ENCODE measurements at places on chromosomes 2 and 18.

- DNase-seq: no peak
Observed at GRCh38 chr2:149062531-149062930, 24.0 kb downstream of the LYPD6B start.

DNA sequence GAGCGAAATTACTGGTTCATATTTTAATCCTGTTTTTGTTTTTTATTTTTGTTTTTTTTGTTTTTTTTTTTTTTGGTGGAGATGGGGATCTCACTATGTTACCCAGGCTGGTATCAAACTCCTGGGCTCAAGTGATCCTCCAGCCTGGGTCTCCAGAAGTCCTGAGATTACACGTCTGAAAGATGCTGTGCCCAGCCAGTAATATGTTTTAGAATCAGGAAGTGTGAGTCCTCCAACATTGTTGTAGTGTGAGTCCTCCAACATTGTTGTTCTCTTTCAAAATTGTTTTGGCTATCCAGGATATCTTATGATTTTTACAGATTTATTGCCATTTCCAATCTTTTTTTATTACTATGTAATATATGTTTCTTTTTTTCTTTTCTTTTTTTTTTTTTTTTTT lies 23.1 kb downstream of the TPRKB start:
- no peak for DNase-seq

- no peak for DNase-seq
Observed at GRCh38 chr18:32460171-32460731, 10.4 kb downstream of the GAREM1 start.

DNA sequence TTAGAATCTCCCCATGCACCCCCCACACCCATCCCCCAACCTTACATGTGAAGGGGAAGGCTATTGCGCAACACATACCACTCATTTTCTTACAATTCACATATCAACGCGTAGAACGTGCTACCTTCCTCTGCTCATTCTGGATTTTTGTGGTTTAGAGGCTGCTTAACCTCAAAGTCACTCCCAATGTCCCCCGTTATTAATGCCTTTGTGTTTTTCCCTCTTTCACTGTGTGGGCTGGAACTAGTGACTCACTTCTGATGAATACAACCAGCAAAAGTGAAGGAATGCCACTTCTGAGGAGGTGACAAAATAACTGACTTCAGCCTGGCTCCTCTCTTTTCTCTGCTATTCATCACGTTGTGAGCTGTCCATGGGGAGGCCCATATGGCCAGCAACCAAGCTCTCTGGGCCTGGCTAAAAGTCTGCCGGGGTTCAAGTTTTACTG lies 342.5 kb upstream of the NXPH2 start:
- DNase-seq: no peak

- DNase-seq: peak; percentile 79
Observed at GRCh38 chr2:64859312-64860212, 129.6 kb upstream of the SLC1A4 start.

DNA sequence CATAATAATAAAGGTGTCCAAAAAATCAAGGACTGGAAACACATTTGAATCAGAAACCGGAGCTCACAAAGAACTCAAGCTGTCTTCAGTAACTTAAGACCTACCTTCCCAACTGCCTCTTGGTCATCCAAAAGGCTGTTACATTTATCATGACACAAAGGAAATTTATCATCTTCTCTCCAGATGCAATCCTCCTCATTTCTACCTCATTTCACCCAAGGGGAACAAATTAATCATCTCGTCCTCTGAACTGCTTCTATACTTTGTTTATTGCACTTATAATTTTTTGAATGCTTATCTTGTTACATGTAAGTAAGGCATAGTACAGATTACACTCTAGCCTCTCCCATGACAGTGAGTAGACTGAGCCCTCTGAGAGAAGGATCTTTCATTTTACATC lies 105.1 kb upstream of the RGPD4 start:
- DNase-seq: no peak

- DNase-seq: peak; percentile 5
Observed at GRCh38 chr2:50401772-50402653, 629.9 kb downstream of the NRXN1 start.

DNA sequence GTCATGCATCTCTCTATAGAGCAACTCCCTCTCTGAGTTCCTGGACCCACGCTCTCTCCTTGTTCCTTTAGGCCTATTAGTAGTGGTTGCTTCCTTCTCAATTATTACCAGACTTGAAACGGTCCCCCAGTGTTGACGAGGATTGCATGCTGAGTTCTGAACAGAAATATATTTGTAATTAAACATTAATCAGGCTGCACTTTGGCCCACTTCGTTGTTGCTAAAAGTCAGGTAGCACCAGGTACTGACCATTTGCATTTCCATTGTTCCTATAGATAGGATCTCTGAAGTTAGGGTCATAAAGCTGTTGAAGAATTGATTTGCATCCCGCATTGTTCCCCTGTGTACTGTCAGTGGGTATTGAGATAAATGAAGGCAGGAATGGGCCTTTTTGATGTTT lies 36.9 kb upstream of the TTR start:
- no peak for DNase-seq

- no peak for DNase-seq
Observed at GRCh38 chr18:26778054-26778393, 87.5 kb downstream of the AQP4 start.

DNA sequence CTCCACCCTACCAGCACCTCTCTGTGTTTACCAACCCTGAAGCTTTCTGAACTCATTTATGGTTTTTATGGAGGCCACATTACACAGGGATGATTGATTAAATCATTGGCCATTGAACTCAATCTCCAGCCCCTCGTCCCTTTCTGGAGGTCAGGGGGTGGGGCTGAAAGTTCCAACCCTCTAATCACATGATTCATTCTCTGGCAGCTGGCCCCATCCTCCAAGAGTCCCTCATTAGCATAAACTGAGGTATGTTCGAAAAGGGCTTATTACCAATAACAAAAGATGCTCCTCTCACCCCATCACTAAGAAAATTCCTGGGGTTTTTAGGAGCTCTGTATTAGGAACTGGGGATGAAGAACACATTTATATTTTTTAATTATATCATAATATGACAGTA lies 92.3 kb downstream of the DIS3L2 start:
- DNase-seq: no peak

DNA sequence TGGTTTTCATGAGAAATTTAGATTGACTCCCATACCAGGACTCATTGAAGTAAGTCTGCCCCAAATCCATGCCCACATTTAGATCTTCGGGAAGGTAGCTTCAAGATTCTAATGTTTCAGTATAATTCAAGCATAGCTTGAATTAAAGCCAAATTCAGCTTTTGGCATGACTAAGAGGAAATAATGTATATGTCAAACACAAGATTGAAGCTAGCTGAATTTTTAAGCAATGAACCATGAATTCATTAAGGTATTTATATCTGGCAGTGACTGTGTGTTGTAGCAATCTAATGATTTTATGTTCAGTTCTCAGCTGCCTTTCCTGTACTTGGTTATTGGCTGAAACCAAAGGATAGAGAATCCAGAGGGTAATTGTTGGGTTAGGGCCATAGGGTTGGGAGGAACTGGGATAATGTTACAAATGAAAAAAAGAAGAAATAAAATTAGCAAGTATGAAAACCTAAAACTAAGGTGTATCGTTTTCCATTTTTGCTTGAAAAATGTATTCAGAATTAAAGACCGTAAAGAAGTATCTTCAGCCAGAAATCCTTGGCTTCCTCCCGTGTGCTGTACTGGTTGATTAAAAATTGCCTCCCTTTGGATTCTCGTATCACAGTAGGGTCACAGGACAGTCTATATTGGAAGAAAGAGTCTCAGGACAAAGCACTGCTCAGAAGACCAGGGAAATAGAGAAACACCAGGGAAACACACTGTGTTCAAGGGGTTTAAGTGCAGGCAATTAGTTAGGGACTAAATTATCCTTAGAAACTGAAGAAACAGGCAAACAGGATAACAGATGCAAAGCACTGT lies 119.0 kb upstream of the FN1 start:
- no peak for DNase-seq

- DNase-seq: no peak
Observed at GRCh38 chr18:2917259-2918047, 70.6 kb downstream of the EMILIN2 start.

- no peak for DNase-seq
Observed at GRCh38 chr2:216539791-216540241, 41.2 kb downstream of the RPL37A start.

GRCh38 chr2:109297566-109298490 lies 168.8 kb downstream of the SH3RF3 start:
- no peak for DNase-seq

GRCh38 chr18:76374330-76375281 lies 120.4 kb downstream of the ZNF516 start:
- no peak for DNase-seq

DNA sequence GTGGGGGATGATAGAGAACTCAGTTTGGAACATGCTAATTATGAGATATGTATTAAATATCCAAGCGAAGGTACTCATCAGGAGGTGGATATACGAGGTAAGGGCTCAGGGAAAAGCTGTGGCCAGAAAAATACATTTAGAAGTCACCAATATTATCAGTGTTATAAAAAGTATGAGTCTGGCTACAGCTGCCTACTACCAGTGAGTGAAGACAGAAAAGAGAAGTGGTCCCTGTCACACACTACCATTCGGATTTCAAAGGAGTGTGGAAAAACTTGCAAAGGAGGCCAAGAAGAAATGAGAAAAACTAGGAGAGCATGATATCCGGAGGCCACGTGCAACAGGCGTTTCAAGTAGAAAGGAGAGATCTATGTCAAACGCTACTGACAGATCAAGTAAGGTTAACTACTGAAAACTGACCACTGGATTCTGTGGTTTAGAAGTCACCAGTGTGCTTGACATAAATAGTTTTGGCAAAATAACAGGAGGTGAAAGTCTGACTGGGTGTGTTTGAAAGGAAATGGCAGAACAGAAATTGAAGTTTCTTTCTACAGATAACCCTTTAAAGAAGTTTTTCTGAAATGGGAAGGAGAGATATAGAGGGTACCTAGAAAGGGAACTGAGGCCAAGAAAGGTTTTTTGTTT lies 118.7 kb upstream of the DNMT3A start:
- no peak for DNase-seq

DNA sequence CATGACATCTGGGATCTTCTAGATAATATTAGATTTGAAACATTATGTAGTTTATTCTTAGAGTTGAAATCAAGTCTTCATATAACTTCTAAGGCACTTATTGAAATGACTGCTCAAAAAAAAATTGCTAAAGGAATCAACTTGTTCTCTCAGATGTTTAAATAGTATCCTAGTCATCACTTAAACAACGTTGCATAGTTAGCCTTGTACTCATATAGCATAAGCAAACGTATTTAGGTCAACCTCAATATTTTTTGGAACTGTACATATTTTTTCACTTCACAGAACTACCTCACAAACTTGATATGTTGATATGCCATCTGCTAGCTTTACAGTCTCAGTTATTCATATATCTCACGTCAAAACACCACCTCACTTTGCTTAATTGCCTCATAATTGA lies 47.1 kb upstream of the CREB1 start:
- no peak for DNase-seq

DNA sequence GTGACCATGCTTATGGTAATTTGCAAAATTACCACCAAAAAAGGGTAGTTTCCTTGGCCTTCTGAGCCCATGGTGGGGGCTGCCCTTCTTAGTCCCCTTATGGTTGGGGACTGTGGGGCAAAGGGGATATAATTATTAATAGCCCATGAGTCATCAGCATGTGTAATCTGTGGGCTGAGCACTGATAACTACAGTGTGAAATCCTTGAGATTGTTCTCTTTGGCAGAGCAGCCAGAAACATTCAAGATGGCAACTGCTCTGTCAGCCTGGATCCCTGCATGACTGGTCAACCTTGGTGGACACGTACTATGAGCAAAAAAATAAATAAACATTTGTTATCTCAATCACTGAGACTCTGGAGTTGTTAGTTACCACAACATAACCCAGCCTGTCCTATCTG lies 61.3 kb downstream of the MGAT4A start:
- DNase-seq: no peak

GRCh38 chr2:16950436-16950835 lies 284.8 kb upstream of the CYRIA start:
- DNase-seq: no peak

DNA sequence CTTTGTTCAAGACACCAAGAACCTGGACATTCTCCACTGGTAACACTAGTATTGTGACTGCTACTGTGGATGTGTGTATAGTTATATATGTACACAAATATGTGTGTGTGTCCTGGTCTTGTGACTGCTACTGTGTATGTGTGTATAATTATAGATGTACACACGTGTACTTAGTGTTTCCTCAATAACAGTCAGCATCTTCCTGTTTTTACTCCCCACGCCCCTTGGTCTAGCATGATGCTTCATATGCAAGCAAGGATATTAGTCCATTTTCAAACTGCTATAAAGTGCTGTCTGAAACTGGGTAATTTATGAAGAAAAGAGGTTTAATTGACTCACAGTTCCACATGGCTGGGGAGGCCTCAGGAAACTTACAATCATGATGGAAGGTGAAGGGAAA lies 802.7 kb downstream of the RNF144A start:
- no peak for DNase-seq

GRCh38 chr2:230888824-230889400 lies 24.2 kb downstream of the ITM2C start:
- no peak for DNase-seq

GRCh38 chr2:28709101-28709500 lies 42.5 kb upstream of the PPP1CB start:
- peak; percentile 25 for DNase-seq

- DNase-seq: no peak
Observed at GRCh38 chr18:6363216-6363615, 51.5 kb downstream of the L3MBTL4 start.

GRCh38 chr2:32938934-32939333 lies 7.8 kb upstream of the LTBP1 start:
- DNase-seq: no peak

GRCh38 chr18:58225101-58225500 lies 181.1 kb downstream of the NEDD4L start:
- DNase-seq: no peak

- no peak for DNase-seq
Observed at GRCh38 chr18:48829443-48830149, 121.2 kb downstream of the SMAD7 start.

GRCh38 chr2:58158481-58158880 lies 82.6 kb downstream of the FANCL start:
- DNase-seq: no peak

- DNase-seq: no peak
Observed at GRCh38 chr2:126714191-126714965, 58.4 kb downstream of the GYPC start.

DNA sequence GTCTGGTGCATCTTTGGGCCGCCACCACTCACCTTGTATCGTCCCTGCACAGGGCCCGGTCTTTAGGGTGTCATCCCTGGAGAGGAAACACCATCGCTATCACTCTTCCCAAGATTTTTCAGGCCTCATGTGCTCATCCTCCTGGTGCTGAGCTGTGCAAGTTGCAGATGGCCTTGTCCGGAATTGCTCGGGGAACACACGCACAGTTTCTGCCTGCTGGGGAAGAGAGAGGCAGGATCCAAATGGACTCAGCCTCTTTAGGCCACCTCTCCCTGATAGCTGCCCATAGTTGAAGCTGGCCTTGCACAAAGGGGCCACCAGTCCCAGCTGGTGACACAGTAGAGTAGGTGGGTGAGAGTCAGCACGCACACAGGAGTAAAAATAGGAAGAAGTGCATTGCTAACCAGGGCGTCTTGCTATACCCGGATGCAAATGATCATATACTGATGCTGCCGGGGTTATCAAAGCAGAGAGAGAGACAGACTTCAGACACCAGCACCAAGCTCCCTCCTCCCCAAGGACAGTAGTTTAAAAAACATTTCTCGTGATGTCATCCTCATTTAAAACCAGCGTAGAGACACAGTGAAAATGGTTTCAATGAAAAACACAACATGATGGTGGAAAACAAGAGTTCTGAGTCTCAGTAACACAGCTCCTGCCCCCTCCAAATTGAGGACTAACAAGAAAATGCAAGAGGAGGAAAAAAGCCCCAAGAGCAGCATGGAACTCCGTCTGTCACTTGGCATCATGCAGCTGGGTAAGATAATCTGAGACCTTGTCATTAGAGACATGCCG lies 147.5 kb upstream of the NCK2 start:
- no peak for DNase-seq

All from HuH-7.5 (cell line).